Anterior cingulate cortex (tissue), 58 donors: ENCODE measurements at places on chromosomes 1 and 21.

- no peak for DNase-seq
These were observed 16.4 kb downstream of the IL12RB2 start for GRCh38 chr1:67324068-67324467.

DNA sequence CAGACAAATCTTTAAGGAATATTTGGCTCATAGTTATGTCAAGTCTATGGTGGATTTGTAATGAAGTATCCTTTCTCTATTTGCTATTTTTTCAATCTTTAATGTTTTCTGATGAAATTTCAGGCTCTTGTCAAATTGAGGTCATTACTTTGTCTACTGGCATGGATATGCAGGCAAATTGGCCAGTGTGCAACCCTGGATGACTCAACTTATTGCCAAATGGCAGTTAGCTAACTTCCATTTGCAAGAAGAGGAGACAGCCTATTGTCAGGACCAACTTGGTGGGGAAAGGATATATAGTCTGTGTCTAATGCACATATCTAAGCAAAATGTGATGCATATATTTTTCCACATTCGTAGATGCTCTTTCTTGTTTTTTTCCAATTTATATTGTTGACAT, 530.5 kb downstream of the PTBP2 start:
- DNase-seq: no peak

DNA sequence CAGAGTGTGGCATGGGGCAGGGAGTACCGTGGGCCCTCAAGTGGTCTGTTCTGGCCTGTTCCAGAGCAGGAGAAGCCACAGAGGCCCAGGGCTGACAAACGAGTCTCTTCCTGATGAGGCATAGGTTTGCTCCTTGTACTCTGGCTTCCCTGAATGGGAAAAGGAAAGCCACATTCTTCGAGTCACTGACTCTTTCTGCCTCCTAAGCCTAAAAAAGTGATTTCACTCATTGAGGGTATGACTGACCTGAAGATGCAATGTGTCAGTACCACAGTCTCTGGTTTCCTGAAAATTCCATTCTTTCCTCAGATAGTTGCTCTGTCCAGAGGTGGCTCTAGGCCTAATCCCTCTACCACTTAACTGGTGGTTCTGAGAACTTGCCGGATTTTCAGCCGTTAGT, 92.3 kb downstream of the KCNN3 start:
- DNase-seq: no peak

DNA sequence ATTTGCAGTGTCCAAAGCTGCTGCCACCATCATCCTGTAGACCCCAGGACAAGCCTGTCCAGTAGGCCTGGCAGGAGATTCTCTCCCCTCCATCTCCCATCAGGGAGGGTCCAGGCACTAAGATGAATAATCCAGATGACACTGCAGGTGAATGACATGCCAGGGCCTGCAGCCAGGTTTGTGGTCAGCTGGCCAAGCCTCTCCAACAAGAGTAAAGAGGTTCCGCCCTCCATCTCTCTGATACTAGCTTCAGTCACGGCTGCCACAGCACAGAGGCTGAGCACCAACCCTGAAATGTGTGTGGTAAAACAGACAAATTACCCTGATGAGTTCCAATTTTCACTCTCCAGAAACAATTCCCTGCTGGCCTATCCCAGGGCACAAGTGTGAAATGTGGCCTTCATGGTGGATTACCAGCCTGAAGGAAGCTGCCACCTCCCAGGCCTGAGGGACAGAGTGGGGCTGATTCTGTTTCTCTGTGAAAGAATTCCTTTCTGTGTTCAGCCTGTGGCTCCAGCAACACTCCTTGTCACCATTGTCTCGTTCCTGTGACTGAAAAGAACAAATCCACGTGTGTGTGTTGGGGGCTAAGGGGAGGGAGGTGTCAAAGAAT, 19.9 kb upstream of the LHX4 start:
- no peak for DNase-seq

- no peak for DNase-seq
These were observed 314.2 kb downstream of the RWDD3 start for GRCh38 chr1:95548211-95548610.

DNA sequence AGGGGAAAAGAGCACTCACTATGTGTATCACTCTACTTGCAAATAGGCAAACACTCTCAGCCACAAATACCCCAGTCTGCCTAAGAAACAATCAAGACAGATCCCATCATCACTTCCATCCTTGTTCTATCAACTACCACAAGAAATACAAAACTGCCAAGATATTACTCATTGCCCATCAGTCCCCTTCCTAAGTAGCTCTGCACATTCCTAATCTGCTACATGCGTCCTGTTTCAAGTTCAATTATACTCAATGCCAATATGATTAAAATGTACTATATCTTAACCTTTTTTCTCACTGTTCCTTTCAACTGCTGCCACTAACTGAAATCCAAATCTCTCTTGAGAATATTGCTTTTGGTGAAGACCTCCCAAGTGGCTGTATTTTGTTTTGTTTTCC, 1688.4 kb downstream of the PLA2G4A start:
- DNase-seq: no peak

- DNase-seq: no peak
These were observed 632.7 kb upstream of the NR5A2 start for GRCh38 chr1:199394856-199395255.

DNA sequence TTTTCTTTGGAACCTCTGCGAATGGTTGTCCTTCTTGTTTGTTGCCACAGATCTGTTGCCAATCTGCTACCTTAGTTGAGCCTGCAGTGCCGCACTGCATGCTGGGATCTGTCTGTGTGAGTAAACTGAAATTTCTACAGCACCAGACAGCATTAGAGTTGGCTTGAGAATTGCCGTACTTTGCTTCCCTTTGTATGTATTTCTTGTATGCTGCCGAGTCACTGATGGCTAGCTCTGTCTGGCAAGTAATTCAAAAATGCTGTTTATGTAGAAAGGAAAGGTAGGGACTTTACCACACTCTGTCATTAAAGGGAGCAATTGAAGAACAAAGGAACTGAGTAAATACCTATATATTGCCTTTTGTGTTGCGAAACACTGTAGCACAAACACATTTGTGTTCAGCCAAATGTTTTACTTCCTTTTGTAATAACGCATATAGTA, 857.4 kb downstream of the USP25 start:
- DNase-seq: peak; percentile 1

DNA sequence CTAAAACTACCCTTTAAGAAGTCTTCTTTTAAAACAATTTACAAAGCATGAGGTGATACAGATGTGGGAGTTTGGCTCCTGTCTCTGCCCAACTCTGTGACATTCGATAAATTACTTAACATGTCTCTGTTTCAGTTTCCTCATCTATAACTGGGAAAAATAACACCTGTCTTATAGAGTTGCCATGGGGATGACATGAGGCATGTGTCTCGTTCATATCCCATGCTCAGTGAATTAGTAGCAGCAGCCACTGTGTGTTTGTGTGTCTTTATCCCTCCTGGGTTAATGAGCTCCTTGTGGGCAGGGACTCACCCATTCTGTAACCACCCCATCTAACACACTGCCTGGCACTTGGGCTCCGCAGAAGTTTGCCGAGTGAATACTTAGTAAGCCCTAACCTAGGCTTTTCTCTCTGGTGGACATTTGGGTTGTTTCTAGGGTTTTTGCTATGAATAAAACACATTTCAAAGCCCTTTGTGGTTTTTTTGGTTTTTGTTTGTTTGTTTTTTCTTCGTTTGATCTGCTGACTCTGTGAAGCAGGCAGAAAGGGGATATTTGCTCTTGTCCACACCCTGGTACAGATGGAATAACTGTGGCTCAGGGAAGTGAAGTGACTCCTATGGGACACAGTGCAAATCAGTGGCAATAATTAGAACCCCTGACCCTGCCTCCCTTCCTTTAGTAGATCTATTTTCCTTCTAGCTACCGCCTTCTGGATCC, 797 bp upstream of the KCNJ9 start:
- DNase-seq: no peak

GRCh38 chr1:68198752-68199151, 33.6 kb downstream of the WLS start:
- no peak for DNase-seq

DNA sequence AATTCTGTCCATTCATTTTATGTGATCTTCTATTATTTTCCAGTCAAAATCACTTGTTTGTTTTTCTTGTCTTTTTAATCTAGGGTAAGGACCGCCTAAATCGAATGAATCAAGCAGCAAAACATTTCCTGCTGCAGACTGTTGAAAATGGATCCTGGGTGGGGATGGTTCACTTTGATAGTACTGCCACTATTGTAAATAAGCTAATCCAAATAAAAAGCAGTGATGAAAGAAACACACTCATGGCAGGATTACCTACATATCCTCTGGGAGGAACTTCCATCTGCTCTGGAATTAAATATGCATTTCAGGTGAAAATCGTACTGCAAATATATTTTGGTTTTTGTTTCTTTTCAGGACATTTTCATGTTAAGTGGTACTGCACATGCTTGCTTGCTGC, 20.5 kb downstream of the CLCA4 start:
- DNase-seq: no peak

DNA sequence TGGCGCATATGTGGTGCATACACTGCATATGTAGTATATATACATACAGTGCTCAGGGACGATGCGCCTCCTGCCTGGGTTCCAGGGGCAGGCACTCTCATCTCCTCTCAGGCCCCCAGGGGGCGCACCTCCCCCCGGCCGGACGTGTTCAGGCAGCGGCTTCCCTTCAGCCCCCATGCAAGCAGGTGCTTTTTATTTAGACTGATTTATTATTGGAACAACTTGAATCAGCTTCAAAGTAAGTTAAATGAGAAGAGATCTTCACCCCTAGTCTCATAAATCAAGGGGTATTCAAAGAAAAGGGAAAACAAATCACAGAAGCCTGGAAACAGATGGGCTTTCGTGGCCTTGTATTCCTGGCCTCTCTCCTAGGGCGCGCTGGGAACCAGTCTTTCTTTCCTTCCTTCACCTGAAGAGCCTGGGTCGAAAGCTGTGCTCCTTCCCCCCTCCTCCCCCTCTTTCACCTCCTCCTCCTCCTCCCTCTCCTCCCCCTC, 64.6 kb downstream of the UBIAD1 start:
- DNase-seq: no peak

GRCh38 chr1:236515443-236515958, 8.3 kb upstream of the LGALS8 start:
- DNase-seq: no peak

- DNase-seq: no peak
These were observed 26.4 kb downstream of the SORT1 start for GRCh38 chr1:109371341-109371739.

- DNase-seq: no peak
These were observed 13.6 kb upstream of the PLPPR4 start for GRCh38 chr1:99250728-99251127.

GRCh38 chr21:27423038-27423437, 456.1 kb upstream of the ADAMTS5 start:
- DNase-seq: no peak

GRCh38 chr1:154626456-154627256, 18.7 kb upstream of the ADAR start:
- peak; percentile 38 for DNase-seq
